ENCODE measurements at places on chromosomes 11 and 22.

- no peak for DNase-seq
These were observed 13.1 kb upstream of the RPS19BP1 start for GRCh38 chr22:39545386-39546365.

DNA sequence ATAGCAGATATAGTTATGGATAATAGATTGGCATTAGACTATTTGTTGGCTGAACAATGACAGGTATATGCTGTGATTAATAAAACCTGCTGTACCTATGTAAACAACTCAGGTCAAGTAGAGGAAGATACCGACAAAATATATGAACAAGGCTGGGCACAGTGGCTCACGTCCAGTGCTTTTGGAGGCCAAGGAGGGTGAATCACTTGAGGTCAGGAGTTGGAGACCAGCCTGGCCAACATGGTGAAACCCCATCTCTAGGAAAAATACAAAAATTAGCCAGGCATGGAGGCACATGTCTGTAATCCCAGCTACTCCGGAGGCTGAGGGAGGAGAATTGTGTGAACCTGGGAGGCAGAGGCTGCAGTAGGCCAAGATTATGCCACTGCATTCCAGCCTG lies 14.0 kb upstream of the CHKA start:
- DNase-seq = no peak

GRCh38 chr11:117520201-117520600 lies 192.5 kb downstream of the CEP164 start:
- DNase-seq = no peak

DNA sequence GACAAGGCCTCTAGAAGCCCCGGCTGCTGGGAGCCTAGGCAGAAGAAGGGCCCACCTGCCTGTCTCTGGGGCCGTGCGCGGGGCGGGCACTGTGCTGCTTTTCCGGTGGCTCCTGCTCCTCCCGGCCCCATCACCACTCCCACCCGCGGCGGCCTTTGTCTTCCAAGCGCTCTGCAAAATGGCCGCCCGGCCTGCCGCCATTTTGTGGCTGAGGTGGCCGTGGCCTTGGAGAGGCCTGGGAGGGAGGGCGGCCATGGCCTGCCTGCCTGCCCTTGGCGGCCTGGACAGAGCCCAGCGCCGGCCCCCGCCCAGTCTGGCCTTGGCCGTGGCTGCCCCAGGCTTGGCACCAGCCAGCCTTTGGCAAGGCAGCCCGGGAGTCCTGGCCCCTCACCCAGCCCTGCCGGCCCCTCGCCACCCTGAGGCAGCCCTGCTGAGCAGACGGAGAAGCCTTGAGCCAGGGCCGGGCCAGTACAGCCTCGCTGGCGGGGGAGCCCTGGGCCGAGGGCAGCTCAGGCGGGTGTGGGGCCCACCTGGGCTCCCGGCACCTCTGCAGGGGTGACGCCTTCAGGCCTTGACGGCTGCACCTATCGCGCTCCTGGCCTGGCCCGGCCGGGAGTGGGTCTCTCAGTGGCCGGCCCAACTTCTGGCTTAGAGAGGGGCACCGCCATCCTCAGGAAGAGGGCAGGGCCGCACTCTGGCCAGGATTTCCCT lies 46.0 kb upstream of the PPARA start:
- DNase-seq = no peak

- DNase-seq = peak; percentile 40
These were observed 44.3 kb downstream of the MICAL3 start for GRCh38 chr22:17980015-17980590.

GRCh38 chr22:38108561-38109319 lies 1.7 kb downstream of the BAIAP2L2 start:
- DNase-seq = no peak

DNA sequence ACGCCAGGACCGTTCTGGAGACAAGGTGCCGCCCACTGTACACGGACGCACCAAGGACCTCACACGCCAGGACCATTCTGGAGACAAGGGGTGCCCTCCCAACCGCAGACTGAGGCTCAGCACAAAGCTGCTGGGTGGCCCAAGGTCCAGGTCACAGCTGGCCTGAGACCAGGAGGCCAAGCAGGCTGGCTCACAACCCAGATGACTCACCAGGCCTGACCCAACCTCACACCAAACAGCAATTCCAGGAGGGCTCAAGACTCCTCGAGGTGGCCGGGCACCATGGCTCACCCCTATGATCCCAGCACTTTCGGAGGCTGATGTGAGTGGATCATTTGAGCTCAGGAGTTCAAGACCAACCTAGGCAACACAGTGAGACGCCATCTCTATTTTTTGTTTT lies 14.8 kb downstream of the BRD1 start:
- no peak for DNase-seq

GRCh38 chr11:64710418-64711137 lies 12.4 kb downstream of the NRXN2 start:
- no peak for DNase-seq

DNA sequence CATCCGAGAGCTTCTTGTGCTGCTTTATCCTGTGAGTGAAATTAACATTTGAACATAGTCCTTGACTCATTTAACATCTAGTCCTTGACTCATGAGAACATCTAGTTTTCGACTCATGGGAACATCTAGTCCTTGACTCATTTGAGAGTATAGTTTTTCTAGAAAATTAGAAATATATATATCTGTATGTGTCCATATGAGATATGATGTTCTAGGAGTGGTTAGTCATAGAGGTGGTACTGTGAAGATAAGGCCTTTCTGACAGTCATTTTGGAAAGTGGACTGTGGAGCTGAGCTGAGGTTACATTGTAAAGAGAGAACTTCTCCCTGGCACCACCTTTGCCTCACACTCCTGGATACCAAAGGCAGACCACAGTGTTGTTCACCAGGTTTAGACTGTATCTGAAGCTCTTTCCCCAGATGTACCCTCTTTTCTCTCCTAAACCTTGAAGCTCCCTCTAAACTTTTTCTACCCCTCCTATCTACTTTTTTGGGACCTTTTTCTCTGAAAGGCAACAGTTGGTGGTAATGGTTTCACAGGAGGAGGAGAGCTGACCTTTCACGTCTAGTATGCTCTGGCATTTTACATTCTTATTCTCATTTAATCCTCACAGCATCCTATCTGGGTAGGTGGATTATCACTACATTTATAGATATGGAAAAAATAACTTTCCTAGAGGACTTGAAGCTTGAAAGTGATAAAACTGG lies 67.2 kb downstream of the PPP2R1B start:
- no peak for DNase-seq

GRCh38 chr11:113724778-113725177 lies 18.7 kb upstream of the TMPRSS5 start:
- DNase-seq = no peak

DNA sequence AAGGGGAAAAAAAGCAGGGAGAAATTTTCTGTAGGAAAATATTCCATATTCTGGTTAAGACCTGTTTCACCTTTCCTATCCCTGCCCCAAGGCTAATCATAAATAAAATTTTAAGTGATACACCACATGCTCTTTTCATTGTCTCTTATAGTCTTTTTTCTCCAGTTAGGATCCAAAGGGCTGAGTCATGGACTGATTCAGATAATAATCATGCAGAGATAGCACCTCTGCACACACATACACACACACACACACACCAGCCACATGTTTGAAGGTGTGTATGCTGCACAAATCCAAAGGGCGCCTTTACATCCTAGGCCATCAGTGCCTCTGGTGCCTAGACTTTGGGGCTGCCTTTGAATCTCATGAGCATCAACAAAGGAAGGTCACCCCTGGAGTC lies 35.5 kb upstream of the CWF19L2 start:
- no peak for DNase-seq

GRCh38 chr11:23471878-23472277 lies 611.6 kb upstream of the CCDC179 start:
- DNase-seq = no peak

DNA sequence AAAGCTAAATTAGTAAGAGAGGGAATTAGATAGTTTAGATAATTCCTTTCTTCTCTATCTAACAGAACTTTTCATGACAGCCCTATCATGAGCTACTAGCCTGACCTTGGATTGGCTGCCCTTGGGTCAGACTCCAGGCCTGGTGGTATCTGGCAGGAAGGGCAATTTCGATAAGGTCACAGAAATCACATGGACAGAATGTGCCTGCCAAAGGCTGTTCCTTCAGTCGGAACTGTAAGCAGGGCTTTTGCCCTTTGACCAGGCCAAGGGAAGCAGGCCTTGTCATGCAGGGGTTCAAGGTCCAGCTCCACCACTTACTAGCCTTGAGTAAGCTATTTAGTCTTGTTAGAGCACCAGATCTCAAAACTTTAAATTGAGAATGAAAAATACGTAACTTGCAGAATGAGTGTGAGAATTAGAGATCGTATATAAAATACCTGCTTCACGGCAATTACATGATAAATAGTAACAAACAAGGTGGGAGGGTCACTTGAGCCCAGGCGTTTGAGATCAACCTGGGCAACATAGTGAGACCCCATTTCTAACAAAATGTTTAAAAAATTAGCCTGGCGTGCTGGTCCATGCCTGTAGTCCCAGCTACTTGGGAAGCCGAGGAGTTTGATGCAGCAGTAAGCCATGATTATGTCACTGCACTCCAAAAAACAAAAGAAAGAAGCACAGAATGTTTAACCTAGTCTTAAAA lies 60.8 kb upstream of the SC5D start:
- no peak for DNase-seq

DNA sequence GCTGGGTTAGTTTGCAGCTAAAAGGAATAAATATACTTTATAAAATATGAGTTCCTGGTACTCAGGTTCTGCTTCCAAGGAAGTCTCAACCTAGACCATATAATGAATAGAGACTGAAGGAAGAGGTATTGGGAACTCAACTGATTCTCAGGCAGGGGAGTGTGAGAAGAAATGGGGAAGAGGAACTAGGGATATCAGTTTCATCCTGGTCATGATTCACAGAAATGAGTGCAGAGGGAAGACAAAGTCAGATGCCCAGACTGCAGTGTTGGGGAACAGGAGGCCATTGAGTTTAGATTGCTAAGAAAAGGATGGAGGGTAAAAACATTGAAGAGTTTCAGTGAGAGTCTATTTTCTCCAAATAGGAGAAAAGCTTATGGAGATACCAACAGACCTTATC lies 28.8 kb downstream of the PLAAT5 start:
- DNase-seq = no peak

- no peak for DNase-seq
These were observed 38.2 kb downstream of the CD6 start for GRCh38 chr11:61009392-61010275.

- DNase-seq = no peak
These were observed 356.3 kb downstream of the SOX6 start for GRCh38 chr11:16000065-16000464.

DNA sequence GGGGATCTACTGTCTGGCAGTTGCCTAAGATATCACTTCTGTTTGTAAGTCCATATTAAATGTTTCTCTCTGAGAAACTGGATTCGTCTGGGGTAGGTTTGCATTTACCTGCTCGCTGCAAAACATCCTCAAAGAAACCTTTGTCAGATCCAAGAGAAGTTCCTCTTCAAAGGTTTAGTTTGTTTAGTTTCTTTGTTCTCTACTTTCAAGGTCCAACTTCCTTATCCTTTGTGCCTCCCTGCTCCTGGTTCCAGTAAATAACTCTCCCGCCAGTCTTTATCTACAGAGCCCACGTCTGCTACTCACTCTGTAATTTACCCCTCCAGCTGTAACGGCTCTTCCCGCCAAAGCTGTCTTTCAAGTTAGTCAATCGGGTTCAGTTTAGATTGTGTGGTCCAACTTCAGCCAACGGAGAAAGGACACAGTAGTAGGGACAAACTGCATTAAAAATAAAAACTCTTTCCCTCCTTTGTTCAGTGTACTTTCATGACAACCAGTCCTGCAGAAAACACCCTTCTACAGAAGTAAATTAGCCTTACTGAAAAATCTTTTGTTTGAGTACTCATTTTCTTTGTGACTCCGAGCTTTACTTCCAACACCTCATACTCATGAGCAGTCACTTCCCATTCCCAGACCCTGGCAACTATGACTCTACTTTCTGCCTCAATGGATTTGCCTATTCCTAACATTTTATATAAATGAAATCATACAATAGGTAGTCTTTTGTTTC lies 41.0 kb downstream of the TMPRSS5 start:
- no peak for DNase-seq

DNA sequence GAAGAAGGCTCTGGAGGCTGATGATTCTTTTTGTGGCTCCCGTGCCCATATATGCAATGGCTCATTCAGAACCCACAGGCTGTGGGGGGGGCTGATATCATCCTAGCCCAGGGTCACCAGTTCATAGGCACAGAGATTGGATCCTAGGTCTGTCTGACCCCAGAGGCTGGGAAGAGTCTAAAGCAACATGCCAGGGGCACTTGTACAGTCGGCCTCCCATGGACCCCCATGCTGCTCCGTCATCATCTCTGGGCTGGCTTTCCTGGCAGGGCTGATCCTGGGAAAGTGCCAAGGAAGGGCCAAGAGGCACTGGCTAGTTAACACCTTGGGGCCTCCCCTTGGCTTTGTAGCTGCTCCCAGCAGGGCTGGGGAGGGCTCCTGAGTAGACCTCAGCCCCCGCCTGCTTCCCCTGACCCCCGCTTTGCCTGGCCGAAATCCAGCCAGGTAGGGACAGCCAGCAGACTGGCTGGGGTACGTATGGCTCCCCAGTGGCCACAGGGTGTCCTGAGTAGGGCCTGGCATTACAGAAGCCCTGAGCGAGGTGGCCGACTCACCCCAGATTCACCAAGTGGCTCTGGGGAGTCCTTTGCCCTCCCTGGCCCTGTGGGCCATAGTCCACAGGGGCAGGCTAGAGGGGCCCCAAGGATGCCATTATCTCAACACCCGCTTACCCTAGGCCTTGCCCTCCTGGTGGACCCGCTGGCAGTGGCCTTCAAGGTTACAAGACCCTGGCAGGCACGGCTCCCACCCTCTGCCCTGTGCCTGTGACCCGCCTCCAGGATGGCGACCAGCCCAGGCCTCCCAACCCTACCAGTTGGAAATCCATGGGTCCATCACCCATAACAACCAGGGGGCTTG lies 22.5 kb downstream of the FADS3 start:
- DNase-seq = no peak

- DNase-seq = no peak
These were observed 435.4 kb downstream of the BRD1 start for GRCh38 chr22:49392247-49392646.

- no peak for DNase-seq
These were observed 57.4 kb upstream of the SHISAL1 start for GRCh38 chr22:44369916-44370801.

GRCh38 chr11:130775306-130776060 lies 140.8 kb downstream of the SNX19 start:
- DNase-seq = no peak

- DNase-seq = no peak
These were observed 5.2 kb downstream of the SLC25A17 start for GRCh38 chr22:40813912-40814315.

GRCh38 chr22:30891781-30892180 lies 76.8 kb downstream of the MORC2 start:
- no peak for DNase-seq

GRCh38 chr11:37689951-37690350 lies 1091.9 kb upstream of the RAG2 start:
- no peak for DNase-seq

DNA sequence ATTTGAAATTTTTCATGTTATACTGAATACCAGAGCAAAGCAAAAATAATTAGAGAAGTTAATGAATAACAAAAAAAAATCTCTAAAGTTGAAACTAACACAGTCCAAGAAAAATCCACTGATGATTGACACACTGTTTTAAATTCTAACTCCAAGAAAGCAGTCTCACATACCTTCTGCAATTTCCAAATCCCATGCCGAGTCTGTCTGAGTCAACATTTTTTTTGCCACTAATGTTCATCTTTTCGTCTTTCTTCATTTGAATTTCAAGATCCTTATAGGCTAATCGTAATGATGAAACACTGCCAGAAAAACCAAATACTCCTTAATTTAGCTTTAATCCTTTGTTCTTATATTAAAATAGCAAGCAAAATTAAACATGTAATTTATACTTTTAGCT lies 39.5 kb downstream of the ARFGAP3 start:
- DNase-seq = no peak

GRCh38 chr22:47309476-47309875 lies 547.0 kb downstream of the TBC1D22A start:
- no peak for DNase-seq

GRCh38 chr11:70798296-70798695 lies 400.0 kb downstream of the CTTN start:
- DNase-seq = no peak
